ENCODE measurements at places on chromosomes 7 and 10.

GRCh38 chr10:1206601-1207000, 150.4 kb downstream of the WDR37 start:
- H3K4me3 ChIP-seq: no peak overlapping the region
- H3K27ac ChIP-seq: no peak overlapping the region
- no peak for DNase-seq
- no peaks in the 10 kb centered on the region for H3K4me1 ChIP-seq

DNA sequence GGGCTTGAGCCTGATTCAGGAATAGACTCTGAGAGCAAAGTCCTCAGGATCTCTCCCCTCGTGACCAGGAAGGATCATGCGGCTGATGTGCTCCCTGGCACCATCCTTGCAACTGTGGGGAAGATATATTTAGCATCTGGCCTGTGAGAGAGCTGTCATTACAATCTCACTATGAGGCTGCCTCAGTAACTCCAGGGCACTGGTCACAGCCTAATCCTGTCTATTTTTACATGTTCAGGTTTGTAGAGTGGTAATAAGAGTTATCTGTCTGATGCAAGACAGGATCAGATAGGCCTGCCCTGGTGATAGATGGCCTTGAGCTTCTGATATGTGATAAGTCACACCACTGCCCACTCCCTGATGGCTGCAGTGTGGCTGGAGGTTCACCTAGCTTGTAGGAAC, 50.7 kb downstream of the PPP1R3C start:
- peaks cover 4% of the 10 kb centered on the region for H3K27me3 ChIP-seq
- no peak overlapping the region for H3K4me3 ChIP-seq
- no peak for DNase-seq
- no peak overlapping the region for H3K27ac ChIP-seq
- no peaks in the 10 kb centered on the region for H3K4me1 ChIP-seq

- H3K4me3 ChIP-seq: no peak overlapping the region
- no peaks in the 10 kb centered on the region for H3K27me3 ChIP-seq
- no peak for DNase-seq
- H3K36me3 ChIP-seq: no peaks in the 10 kb centered on the region
- H3K4me1 ChIP-seq: no peaks in the 10 kb centered on the region
- no peak overlapping the region for H3K27ac ChIP-seq
Measured at GRCh38 chr7:83077328-83077727, 85.4 kb downstream of the PCLO start.

GRCh38 chr10:127524229-127524628, 24.9 kb upstream of the NPS start:
- no peaks in the 10 kb centered on the region for H3K4me1 ChIP-seq
- peaks cover 1% of the 10 kb centered on the region for H3K27me3 ChIP-seq
- DNase-seq: no peak
- H3K36me3 ChIP-seq: no peaks in the 10 kb centered on the region
- no peak overlapping the region for H3K4me3 ChIP-seq
- no peak overlapping the region for H3K27ac ChIP-seq

DNA sequence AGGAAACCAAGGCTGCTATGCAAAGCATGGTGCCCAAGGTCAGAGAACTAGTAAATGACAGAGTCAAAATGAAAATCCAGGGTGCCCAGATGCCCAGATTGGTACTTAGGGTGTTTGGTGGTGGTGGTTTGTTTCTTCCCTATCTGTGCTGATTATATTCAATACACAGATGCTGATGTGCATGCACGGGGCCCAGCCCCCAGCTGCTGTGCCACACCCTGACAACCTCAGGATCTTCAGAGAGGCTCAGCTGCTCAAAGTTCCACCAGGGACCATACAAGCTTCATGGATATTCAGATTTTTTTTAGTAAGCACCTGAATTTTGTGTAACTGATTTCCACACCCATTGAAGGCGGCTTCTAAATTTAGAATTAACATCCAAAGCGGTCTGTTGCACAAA, 75.6 kb downstream of the KCNMA1 start:
- no peak overlapping the region for H3K27ac ChIP-seq
- H3K4me3 ChIP-seq: no peak overlapping the region
- DNase-seq: no peak
- H3K4me1 ChIP-seq: no peaks in the 10 kb centered on the region
- no peaks in the 10 kb centered on the region for H3K36me3 ChIP-seq

GRCh38 chr10:25725917-25726716, 207.9 kb upstream of the MYO3A start:
- no peak for DNase-seq
- H3K27ac ChIP-seq: no peak overlapping the region
- no peaks in the 10 kb centered on the region for H3K27me3 ChIP-seq
- no peak overlapping the region for H3K4me3 ChIP-seq
- no peaks in the 10 kb centered on the region for H3K36me3 ChIP-seq
- H3K4me1 ChIP-seq: no peaks in the 10 kb centered on the region

- H3K4me1 ChIP-seq: peaks cover 59% of the 10 kb centered on the region
- peak overlapping the region; percentile 98 for H3K27ac ChIP-seq
- no peaks in the 10 kb centered on the region for H3K27me3 ChIP-seq
- no peak overlapping the region for H3K4me3 ChIP-seq
- no peaks in the 10 kb centered on the region for H3K36me3 ChIP-seq
- DNase-seq: peak; percentile 65
Measured at GRCh38 chr10:3803927-3804741, 19.1 kb upstream of the KLF6 start.

- no peak overlapping the region for H3K4me3 ChIP-seq
- peaks cover 1% of the 10 kb centered on the region for H3K36me3 ChIP-seq
- H3K4me1 ChIP-seq: peaks cover 38% of the 10 kb centered on the region
- H3K27me3 ChIP-seq: no peaks in the 10 kb centered on the region
- H3K27ac ChIP-seq: no peak overlapping the region
Measured at GRCh38 chr7:1856161-1856887, 186.2 kb downstream of the ELFN1 start.

GRCh38 chr10:114043532-114044246, at the start of gene ADRB1:
ADRB1 (plus strand) TSS chr10:114043866; CDS start chr10:114044133, 267 bp downstream.
- no peak within 1 kb of the TSS for H3K27ac ChIP-seq
- no peaks in the 10 kb centered on the region for H3K36me3 ChIP-seq
- peak; percentile 24 for DNase-seq
- peak within 1 kb of the TSS; percentile 77 for H3K4me3 ChIP-seq
- H3K4me1 ChIP-seq: peaks cover 27% of the 10 kb centered on the region
- H3K27me3 ChIP-seq: peaks cover 12% of the 10 kb centered on the region

DNA sequence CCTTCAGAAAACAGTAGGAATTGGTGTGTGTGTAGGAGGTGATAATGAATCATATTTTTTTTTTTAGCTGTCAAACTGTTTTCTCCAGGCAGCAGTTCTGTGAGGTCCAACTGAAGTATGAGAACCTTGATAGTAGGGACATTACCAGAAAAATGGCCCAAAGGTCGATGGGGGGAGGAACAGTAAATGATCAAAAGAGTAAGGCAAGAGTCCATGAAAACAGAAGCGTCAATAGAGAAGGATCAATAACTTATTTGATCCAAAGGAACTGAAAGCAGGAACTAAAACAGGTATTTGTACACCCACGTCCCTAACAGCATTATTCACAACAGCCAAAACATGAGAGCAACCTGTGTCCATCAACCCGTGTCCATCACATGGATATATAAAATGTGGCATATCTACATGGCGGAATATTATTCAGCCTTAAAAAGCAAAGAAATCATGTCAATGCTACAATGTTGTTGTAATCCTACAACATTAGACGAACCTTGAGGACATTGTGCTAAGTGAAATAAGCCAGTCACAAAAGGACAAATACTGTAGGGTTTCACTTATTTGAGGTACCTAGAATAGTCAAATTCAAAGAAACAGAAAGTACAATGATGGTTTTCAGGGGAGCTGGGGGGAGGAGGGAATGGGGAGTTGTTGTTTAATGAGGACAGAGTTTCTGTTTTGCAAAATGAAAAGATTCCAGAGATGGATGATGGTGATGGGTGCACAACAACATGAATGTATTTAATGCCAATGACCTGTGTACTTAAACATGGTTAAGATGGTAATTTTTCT, 214.0 kb upstream of the KLF14 start:
- H3K36me3 ChIP-seq: peaks cover 16% of the 10 kb centered on the region
- peak overlapping the region; percentile 90 for H3K27ac ChIP-seq
- H3K4me3 ChIP-seq: peak overlapping the region; percentile 22
- peaks cover 55% of the 10 kb centered on the region for H3K4me1 ChIP-seq

DNA sequence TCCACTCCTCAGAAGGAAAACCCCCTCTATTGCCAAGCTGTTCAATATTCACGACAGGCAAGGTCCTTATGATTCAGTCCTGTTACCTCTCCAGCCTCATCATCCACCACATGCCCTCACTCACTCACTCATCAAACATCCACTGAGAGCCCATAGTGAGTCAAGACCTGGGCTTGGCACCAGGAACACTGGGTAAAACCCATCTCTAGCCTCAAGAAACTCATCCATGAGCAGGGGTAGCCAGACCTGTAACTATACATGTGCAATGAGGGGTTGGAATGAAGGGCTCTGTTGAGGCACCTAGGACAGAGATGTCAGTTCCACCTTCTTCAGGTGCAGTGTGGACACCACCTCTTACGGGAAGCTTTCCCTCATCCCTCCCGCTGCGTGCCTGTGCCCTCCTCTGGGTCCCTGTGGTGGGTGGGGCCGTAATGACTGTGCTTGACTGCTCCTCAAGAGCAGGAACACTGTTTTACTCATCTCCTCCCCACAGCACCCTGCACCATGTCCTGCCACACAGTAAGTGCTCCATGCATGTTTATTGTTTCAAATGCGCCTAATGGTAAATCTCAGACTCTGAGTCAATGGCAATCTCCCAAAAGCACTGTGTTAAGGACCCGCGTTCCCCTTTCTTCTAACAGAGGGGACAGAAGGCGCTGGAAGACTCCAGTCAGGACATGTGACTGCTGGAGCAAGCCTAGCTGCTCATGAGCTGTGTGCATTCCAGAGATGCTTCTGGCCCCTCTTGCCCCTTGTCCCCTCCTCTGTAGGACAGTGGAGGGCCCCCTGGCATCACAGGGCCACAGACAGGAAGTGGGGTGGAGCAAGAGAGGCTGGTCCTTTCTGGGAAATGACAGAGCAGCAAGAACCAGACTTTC, 95.4 kb downstream of the HIPK2 start:
- no peaks in the 10 kb centered on the region for H3K27me3 ChIP-seq
- peaks cover 13% of the 10 kb centered on the region for H3K4me1 ChIP-seq

DNA sequence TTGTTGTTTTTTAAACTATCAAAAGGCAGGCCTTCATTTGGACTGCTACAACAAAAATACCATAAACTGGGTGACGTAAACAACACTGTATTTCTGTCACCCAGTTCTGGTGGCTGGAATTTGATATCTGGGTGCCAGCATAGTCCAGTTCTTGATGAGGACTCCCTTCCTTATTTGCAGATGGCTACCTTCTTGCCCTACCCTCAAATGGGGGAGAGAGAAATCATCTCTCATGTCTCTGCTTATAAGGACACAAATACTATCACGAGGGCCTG, 25.2 kb downstream of the ACTA2 start:
- H3K27ac ChIP-seq: no peak overlapping the region
- H3K27me3 ChIP-seq: no peaks in the 10 kb centered on the region
- no peaks in the 10 kb centered on the region for H3K36me3 ChIP-seq

- DNase-seq: no peak
- H3K27me3 ChIP-seq: no peaks in the 10 kb centered on the region
- H3K36me3 ChIP-seq: peaks cover 29% of the 10 kb centered on the region
Measured at GRCh38 chr10:101814466-101815071, 3.7 kb downstream of the OGA start.

- H3K27ac ChIP-seq: no peak overlapping the region
- no peaks in the 10 kb centered on the region for H3K36me3 ChIP-seq
- H3K27me3 ChIP-seq: no peaks in the 10 kb centered on the region
- no peaks in the 10 kb centered on the region for H3K4me1 ChIP-seq
- H3K4me3 ChIP-seq: no peak overlapping the region
- DNase-seq: no peak
Measured at GRCh38 chr7:71419546-71420337, 287.8 kb downstream of the GALNT17 start.

Measured in T-cell (primary cell).